ENCODE measurements at places on chromosomes 5 and 9. TPM values are rescaled to one million over a fixed set of nuclear protein-coding genes. Genes with fewer than 3 reads are reported as not detected.

- DNase-seq: no peak
Measured at GRCh38 chr5:87190687-87191086, 77.0 kb upstream of the RASA1 start.

DNA sequence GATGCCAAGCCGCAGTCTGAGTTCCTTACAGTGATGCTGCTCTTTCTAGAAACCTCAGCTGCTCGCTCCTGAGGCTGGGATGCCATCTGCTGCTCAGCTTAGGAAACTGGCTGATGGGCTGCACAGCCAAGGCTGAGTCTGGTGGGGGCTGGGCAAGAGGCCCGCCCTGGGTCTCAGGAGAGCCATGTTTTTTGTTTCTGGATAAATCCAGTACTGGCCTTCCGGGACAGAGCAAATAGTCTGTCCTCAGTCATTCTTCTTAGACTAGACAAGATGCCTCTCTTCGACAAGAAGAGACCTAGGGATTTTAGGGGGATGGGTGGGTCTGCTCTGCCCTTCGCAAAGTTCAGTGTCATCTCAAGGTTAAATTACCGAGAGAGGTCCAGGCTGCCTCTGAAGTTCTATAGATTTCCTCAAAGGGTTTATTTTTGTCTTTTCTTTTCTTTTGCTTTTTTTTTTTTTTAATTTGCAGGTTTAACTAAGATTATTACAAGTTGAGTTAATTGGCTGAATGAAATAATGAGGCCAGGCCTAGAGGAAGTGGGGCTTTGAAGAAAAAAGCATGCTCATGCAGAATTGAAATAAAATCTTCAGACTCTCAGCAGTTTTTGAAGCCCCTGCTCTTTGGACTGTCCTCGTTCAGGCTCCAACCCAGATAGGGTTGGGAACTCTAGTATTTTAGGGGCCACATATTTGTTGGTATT is 30.6 kb upstream of the MATR3 start:
- peak; percentile 83 for DNase-seq

FOXD4L3 gene
- 0.03 TPM for polyA plus RNA-seq

DNA sequence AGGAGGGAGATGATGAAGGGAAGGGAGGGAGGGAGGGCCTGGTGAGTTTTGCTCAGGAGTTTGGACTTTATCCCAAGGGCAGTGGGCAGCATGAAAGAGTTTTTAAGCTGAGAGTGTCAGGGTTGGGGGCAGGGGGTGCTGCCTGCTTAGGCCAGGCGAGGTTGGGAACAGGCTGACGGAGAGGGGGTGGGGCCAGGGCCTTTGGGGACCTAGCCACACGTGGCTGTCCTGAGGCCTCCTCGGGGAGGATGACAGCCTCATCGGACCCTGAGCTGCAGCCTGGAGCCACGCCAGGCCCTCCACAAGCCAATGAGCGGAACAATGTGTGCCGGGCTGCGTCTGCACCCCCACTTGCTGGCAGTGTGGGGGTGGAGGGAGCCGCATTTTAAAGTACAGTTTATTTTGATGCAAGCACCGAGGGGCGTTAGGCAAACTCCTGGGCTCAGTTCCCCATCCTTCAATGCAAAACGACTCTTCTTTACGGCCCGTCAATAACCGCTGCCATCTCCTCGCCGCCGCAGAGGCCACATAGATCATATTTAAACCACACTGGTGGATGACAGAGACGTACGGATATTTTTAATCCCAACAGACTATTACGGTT is 5.3 kb upstream of the RXRA start:
- peak; percentile 42 for DNase-seq

PRDM9 gene
- polyA plus RNA-seq: not detected

WDR38 gene
- not detected for polyA plus RNA-seq

- no peak for DNase-seq
Measured at GRCh38 chr9:21931428-21931827, 62.8 kb downstream of the CDKN2A start.

PCDHGB6 gene
- polyA plus RNA-seq: 1.4 TPM

GRCh38 chr9:79196606-79197005 is 375.2 kb upstream of the TLE4 start:
- no peak for DNase-seq

CAMK2A gene
- polyA plus RNA-seq: 0.52 TPM

- DNase-seq: no peak
Measured at GRCh38 chr9:82382887-82383616, 394.5 kb downstream of the SPATA31D1 start.

FOXD1 gene
- 19.2 TPM for polyA plus RNA-seq

NDST1 gene
- polyA plus RNA-seq: 15.7 TPM

PRR16 gene
- 2.7 TPM for polyA plus RNA-seq

FNIP1 gene
- 4.7 TPM for polyA plus RNA-seq

DNA sequence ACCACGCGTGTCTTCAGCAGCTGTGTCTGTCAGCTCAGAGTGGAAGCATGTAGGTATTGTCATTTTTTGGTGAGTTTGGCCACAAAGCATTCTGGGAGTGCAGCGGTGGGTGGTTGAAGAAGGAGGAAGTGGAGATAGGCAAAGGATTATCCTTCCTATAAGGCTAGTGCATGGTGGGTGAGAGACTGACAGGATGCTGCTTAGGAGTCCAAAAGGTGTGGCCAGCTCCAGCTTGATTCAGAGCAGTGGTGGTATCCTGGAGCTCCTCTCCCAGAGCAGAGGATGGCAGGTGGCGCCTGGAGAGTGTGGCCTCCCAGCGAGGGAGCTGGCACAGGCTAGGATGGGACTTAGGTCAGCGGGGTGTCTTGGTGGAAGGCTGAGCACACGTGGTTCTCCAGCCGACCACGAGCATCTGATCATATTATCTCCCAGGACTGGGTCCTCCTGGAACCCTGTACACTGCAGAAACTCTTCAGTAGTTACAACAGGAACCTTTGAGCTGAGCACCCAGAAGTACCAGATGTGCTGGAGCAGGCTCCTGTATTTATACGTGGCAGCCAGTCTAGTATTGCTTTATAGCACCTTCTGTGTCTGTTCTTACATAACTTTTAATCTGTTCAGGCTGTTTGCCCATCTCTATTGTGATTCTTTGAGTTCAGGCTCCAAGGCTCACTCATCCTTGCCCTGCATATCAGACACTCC is 29.6 kb downstream of the MAML1 start:
- DNase-seq: peak; percentile 79

EIF4EBP3 gene
- 100.0 TPM for polyA plus RNA-seq

GRCh38 chr9:113482341-113482740 is 18.8 kb downstream of the RGS3 start:
- DNase-seq: no peak

DNA sequence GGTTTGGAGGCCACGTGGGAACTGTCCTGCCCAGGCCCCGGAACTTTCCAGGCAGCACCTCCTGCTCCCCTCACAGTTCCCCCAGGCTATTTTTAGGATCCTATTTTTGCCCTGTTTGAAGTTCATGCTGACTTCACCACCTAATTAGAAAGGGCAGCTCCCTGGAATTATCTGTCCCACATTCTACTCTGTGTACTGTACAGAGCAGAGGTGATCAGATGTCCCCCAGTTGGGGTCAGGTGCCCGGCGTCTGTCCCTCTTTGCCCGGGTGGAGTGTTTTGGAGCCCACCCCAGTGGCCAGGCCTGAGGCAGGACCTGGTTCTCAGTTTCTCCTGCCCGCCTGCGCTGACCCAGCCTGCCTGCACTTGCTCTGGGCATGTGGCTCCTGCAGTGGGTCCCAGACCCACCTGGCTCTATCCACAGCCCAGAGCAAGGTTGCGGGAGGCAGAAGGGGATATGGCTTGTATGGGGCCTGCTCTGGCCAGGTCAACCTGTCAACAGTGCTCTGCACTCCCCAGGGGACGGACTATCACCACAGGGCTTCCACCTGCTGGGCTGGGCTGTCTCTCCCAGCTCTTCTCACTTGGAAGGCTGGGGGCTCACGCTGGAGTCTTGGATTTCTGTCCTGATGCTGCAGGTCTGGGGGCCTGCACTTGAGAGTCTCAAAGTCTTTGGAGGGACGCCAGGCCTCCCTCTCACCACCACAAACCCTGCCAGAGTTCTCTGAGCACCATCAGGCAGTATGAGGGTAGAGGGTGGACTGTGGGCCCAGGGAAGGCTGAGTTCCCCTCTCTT is 268.3 kb downstream of the GADD45G start:
- no peak for DNase-seq

GRCh38 chr9:269081-269711 is 54.5 kb downstream of the DOCK8 start:
- DNase-seq: no peak

DNA sequence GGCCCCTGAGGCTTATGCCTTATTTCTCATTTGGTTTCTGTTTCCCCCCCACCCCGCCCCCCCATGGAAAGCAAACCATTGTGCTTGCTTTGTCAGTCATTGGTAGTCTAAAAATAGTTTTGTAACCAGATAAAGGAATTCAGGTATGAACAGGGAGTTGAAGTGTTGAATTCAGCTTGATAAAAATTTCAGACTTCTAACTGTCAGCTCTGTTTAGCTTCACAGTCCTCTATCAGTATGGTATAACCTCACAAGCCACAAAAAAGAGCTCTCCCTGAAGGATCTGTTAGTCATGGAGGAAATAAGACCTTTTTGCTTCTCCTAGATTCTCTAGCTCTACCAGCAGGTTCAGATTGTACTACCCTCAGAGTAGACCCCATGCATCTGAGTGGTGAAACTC is 378.1 kb downstream of the TMEM38B start:
- DNase-seq: no peak

DNA sequence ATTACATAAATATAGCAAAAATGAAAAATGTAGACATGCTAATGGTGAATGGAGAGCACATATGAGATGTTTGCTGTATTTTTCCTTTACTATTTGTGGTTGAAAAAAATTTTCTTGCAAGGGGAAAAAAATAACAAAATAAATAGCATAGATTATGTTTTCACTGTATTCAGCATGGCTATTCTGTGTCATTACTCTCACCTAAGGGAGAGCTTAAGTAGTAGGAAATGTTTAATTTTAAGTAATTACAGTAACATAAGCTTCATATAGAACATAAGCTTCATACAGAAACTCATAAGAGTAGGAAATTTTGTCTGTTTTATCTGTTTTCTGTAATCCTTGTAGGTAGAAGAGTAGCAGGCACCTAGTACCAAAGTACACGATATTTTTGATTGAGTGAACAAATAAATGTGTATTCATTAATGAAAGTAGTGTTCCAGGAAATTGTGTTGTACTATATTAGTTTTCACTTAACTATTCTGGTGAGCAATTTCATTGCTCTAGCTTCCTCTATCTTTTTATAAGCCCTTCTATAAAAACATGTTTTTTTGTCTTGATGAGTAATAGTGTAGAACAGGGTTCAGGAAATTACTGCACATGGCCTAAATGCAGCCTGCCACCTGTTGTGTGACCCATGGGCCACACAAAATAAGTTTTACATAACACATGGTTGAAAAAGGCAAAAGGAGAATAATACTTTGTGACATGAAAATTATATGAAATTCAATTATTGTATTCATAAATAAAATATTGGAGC is 1025.0 kb upstream of the CDH10 start:
- no peak for DNase-seq

TARS1 gene
- 95.4 TPM for polyA plus RNA-seq

DNA sequence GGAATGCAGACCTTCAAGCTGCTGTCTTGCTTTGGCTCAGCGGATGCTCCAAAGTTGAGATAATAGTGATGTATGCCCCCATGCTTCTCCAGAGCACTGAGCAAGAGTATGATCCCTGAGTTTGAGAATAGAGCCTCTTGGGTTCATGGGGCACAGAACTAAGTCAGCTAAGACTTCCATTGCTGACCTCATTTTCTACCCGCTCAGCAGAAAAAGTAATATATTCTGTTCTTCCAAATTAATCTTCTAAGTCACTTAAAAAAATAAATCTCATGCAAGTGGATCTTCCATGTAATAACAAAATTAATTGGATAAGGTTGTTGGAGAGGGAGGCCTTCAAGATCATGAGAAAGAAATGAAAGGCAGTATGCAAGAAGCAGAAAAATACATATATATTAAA is 483.9 kb downstream of the DNAH5 start:
- DNase-seq: no peak

DNA sequence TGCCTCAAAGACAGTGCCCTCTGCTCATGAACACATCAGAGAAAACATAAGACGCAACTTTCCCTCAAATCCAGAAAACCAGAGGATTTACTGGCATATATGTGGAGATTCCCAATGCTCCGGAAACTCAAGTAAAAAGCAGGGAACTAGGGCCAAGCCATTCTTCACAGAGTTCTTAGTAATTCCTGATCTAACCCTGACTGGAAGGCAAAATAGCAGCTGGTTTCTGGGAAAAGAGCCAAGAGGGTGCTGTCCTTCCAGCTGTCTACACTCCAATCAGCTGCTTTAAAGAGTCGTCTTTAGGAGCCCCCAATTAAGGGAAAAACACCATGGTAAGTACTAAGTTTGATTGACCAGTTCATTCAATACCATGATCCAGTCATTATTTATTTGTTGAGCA is 49.6 kb downstream of the GNA14 start:
- no peak for DNase-seq

PCDHB2 gene
- 0.27 TPM for polyA plus RNA-seq

CDH18 gene
- 0.09 TPM for polyA plus RNA-seq

DNA sequence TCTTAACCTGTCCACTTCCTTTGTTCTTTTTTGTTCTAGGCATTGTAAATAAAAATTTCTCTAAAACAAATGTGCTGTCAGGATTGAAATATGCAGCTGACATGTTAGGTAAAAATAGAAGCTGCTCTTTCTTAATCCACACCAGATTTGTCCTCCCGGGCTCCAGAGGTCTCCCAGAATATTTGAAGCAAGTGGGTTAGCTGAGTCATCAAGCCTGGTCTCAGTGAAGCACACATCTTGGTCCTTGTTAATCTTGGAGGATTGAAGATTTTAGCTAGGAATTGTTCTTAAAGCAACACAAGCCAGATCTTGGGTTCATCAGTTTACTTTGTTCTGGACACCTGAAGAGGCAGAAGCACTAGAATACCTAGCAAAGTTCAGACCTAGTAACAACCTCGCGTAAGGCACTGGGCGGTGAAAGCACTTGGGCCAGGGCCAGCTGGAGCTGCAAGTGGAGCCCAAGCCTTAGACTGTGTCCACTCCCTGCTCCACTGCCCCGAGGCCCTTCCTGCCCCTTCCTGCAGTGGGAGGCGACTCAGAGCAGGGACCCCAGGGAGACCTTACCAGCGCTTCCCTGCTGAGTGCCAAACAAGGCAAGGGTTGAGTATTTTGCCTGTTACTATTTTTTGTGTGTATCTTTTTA is 36.5 kb downstream of the HABP4 start:
- DNase-seq: no peak

DNA sequence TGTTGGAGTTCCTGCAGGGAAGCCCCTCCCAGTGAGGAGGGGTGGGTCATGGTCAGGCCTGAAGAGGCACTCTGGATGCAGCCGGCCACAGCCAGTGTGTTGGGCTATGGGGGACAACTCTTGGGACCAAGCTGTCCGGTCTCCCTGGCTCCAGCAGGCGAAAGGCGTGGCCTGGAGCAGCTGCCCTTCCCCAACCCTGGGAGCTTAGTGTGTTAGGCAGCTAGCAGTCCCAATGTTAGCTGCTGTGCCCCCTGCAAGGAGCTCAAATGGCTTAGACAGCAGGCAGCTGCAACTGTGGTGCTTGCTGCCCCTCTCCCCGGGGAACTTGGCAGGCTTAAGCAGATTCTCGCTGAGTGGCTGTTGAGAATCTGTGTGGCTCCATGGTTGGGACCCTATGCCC is 67.5 kb upstream of the ACTBL2 start:
- no peak for DNase-seq

DNA sequence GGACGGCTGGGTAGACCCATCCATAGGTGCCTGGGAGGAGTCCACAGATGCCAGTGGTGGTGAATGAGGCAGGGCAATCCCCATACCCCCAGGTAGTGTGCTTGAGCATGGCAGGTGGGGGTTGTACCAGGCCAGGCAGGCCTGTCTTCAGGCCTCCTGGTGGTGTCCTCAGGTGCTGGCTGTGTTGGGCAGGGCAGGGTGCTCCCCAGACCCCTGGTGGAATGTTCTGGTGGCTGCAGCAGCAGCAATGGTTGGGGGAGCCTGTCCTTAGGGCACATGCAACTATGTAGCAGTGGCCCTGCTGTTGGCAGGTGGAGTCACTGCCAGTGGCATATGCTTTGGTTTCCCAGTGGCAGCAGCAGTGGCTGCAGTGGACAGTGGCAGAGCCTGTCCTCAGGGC is 10.0 kb downstream of the ALG2 start:
- DNase-seq: no peak

Data from small intestine (tissue), 16 donors.